ENCODE measurements at places on chromosomes 13 and 19.

DNA sequence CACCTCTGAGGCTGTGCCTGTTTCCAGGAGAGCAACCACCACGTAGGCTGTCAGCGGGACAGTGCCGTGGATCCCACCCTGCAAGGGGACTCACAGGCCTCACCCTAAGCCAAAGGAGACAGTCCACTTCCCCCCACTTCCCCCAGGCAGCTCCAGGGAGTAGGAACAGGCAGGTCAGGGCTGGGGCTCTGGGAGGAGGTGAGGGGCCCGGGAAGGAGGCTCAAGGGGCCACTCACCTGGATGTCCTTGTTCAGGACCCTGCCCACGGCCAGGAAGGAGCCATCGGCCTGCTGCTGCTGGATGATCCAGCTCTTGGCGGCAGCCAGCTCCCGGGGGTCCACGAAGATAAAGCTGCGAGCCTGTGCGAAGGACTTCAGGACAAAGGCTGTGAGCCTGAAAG lies 25.6 kb downstream of the F2RL3 start:
- no peak for DNase-seq

DNA sequence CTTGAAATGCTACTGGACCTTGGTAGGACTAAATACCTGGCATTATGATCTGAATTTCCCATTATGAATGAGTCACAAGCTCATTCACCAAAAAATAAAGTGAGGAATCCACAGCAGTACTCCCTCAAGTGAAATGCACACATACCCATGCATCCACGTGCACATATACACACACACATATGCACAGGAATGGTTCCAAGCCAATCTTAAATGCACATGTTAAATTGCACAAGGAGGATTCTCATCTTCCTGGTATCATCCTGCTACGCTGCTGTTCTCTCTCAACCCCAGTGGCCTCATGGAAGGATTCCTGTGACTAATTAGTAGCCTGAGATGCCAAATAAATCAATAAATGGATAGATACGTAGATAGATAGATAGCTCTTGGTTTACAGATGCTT lies 132.1 kb upstream of the KLF12 start:
- DNase-seq = no peak

DNA sequence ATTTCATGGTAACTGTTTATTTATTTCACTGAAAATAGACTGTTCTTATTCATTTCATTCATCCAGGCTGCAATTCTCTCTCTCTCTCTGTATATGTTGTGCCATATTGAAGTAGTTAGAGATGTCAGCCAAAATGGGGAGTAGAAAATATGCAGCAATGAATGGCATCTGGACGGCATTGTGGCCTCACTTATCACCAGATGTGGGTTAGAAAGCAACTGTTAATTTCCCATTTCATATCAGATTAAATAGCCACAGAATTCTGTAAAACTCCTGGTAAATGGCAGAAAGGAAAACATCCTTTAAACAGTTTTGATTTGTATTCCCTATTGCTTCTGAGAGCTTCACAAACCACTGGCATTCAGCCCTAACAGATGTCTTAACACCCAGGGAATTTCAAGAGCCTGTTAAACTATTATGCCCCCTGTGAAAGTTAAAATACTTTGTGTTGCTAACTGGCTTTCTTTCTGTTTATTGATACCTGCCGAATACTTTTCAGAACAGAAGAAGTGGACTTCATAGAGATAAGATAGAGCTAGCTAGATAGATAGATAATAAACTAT lies 1763.3 kb upstream of the MIR17HG start:
- no peak for DNase-seq

GRCh38 chr13:109803825-109804224 lies 17.4 kb upstream of the IRS2 start:
- no peak for DNase-seq

- DNase-seq = no peak
These were observed 83.8 kb downstream of the GJA3 start for GRCh38 chr13:20077086-20077485.
